ENCODE measurements at places on chromosomes 7 and 10.

DNA sequence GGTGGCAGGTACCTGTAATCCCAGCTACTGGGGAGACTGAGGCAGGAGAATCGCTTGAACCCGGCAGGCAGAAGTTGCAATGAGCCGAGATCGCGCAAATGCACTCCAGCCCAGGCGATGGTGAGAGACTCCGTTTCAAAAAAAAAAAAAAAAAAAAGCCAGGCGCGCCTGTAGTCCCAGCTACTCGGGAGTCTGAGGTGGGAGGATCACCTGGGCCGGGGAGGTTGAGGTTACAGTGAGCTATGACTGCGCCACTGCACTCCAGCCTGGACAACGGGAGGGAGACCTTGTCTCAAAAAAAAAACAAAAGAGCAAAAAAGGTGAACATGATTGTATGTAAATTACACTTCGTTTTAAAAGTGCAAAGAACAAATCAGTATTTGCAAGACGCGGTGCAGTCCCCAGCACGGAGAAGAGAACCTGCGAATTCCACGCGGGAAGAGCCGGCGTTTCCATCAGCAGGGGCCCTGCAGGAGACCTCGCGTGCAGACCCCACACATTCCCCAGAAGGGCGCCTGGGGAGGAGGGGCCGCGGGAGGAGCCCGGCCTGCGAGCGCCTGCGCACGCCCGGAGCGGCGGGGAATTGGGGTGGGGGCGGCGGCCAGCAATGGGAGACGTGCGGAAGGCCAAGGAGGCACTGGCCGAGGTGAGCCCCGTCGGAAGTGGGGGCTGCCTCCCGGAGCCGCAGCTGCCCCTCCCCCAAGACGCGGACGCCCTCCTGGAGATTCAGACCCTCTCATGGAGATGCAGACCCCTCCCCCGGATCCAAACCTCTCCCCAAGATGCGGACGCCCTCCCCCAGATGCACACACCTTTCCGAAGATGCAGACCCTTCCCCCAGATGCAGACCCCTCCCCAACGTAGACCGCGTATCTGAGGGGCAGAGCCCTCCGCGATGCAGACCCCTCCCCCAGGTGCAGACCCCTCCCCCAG lies 16.7 kb upstream of the SUN1 start:
- DNase-seq = peak; percentile 9

DNA sequence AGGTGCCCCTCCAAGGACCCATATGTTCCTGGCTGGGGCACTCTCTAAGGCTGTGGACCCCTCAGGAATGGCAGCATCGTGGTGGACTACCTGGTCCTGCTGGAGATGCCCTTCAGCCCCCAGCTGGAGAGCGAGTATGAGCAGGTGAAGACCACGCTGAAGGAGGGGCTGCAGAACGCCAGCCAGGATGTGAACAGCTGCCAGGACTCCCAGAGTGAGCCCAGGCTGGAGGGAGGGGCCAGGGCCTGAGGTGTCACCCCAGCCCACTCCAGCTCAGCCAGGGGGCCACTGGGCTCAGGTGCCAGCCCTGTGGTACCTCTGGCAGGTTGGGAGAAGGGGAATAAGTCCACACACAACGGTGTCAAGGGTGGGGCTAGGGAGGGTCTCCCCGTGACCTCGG lies 4.7 kb upstream of the MUC12 start:
- DNase-seq = no peak

DNA sequence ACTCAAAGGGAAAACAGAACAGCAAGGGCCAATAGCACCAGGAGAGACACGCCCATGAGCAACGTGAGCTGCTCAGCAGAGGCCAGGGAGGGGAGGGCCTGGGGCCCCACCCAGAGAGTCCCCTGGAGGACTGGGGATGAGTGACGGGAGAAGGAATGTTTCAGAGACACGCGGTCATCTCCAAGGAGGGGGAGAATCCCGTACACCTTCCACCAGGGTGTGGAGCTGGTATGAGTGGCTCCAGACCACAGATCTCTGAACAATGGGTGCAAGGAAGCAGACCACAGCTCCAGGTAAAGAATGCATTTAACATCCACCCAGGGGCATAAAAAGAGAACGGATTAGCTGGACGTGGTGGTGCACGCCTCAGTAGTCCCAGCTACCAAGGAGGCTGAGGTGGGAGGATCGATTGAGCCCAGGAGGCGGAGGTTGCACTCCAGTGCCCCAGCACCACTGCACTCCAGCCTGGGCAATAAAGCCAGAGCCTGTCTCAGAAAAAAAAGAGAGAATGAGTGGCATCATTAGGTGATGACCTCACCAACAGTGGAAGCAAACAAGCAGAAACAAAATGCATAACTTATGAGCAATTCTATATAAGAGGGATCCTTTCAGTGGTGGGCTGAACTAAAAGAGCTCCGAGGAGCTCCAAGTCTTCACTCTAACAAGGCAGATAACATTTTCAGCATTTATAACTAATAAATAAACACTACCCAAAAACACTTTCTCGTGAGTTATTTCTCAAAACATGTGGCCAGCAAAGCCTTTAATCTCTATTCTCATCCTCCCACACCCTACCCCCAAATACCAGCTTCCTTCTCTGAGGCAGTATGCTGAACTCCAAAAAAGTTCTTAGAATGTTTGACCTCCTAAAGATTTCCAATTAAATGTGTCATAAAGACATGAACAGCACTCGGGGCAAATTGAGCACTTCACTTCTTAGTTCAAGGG lies 12.5 kb downstream of the PSAP start:
- DNase-seq = no peak

DNA sequence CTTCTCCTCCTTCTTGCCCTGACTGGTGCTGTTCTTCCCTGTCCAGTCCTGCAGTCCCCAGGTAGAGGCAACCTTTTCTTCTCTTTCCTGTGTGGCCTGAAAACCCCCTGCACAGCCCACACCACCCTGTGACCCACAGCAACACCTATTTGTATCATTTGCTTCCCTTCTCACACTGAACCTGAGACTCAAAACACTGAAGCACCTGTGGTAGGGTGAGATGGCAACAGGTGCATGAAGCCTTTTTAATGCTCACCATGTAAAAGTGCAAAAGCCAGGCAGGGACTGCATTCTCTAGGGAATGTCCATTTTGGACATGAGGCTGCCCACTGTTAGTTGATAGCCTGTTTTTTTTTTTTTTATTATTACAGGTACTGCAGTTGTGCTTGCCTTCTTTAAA lies 71.4 kb downstream of the LRMDA start:
- DNase-seq = no peak

GRCh38 chr7:149293338-149293737 lies 31.3 kb downstream of the ZNF783 start:
- DNase-seq = no peak

GRCh38 chr10:113648478-113648877 lies 15.4 kb downstream of the NRAP start:
- no peak for DNase-seq

GRCh38 chr10:131310551-131311401 lies 745 bp downstream of the TCERG1L start:
- no peak for DNase-seq

- no peak for DNase-seq
Observed at GRCh38 chr7:108415084-108415483, 41.2 kb downstream of the NRCAM start.

GRCh38 chr7:3300221-3300650 lies 816 bp upstream of the SDK1 start:
- no peak for DNase-seq

DNA sequence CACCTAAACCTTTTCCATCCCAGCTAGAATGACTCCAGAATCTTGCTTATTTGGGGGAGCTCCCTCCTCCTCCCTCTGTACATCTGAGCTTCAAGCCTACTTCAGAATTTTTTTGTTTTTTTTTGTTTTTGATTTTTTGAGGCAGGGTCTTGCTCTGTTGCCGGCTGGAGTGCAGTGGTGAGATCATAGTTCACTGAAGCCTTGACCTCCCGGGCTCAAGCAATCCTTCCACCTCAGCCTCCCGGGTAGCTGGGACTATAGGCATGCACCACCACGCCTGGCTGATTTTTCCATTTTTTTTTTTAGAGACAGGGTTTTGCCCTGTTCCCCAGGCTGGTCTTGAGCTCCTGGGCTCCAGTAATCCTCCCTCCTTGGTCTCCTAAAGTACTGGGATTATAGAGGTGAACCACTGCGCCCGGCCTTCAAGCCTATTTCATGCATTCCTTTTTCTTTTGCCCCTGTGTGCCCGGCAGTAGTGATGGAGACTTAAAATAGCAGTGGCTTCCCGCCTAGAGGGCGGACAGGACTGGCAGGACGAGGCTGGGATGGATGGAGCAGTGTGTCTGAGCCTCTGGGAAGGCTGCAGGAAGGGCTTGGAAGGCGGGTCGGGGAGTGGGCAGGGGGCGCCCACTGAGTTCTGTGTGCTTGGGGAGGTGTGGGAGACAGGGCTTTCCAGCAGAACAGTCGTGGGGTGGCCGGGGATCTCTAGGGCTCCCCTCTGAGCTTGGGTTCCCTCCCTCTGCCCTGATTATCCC lies 8.8 kb downstream of the CUX1 start:
- no peak for DNase-seq

DNA sequence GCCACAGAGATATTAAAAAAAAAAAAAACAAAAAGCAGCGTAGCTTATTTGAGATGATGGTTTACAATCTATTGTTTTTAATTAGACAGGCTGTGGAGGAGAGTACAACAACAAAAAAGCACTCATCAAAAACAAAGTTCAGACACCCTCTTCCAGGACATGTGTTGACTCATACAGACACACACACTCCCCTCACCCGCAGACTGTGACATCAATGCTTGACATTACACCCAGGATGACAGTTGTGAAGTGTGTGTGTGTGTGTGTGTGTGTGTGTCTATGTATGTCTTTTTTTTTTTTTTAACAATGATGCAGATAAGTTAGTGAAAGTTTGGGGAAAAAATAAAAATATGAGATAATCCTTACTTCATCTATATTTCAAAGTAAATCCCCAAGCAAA lies 303.6 kb downstream of the GPAM start:
- DNase-seq = no peak

DNA sequence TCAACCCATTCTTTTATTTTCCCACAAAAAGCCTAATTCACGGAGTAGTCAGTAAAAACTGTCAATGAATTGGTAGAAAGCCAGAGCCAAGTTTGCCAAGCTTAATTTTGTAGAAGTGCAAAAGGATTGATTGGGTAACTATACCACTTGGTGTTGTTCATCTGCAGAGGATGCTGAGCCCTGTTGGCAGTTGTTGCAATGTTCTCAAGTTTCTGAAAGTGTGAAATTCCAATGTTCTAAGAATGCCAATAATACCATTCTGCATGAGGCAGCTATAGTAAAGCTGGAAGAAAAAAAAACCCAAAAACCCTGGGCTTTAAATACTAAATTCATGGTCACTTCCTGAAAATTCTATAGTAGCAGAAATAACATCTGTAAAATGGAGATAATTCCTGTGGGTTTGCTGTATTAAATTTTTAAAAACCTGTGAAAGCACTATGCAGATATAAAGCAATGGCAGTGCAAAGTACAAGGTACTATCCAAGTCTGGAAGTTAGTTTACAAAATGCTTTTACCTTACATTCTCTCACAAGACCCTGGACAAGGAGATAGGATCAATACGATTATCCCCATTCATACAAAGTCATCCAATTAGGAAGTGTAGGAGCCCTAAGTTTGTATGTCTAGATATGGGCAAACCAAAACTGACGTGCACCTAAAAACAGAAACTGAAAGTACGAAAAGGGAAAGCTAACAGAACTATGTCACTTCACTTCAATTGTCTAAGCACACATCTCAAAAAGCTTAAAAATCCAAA lies 6.0 kb upstream of the PON1 start:
- no peak for DNase-seq

DNA sequence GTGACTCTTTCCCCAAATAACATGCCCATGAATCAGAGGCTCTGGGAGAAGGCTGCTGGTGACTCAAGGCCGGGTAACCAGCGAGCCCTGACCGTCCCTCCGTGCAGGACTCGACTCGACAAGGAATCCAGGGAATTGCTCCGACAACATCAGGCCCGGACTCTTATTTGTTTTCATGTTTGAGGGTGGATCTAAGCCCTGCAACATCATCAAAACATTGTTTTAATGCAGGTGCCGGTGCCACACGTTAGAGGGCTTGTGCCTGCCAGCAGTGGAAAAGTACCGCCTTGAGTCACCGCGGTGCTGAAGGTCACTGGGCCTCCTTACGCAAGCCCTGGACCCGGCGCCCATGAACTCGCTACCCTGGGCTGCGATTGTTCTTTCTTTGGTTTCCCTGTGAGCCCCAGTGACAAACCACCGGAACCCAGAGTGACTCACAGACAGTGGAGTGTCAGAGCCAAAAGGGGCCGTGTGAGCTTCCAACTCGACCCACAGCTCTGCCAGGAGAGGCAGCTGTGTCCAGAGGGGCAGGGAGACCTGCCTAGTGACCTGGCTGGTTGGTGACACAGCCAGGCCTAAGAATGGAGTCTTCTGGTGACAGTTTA lies 139.4 kb upstream of the SHH start:
- no peak for DNase-seq

DNA sequence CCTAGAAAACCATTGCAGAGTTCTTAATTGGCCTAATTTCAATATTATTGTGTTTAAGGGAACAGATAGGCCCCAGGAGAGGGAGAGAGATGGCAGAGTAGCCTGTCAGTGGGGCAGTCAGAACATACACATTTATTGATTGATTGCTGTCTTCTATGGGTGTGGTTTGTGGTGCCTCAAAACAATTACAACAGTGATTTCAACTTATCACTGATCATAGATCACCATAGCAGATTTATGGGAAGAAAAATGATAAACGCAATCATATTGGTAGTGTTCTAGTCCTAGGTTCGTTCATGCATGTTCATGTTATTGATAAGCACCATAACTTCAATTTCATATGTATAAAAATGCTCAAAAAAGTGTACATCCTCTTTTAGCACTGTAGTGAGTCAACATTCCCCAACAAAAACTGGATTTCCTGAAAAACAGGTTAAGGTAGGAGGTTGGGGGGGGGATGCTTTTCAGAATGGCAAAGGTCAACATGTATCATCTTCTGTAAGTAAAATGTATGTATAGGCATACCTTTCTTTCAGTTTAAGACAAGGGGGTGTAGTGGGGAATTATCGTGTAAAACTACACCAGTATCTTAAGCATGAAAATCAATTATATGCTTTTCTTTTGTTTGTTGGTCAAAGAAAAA lies 1.1 kb upstream of the TNKS2 start:
- no peak for DNase-seq

- no peak for DNase-seq
Observed at GRCh38 chr7:108138911-108139310, 8.8 kb upstream of the LAMB4 start.

- no peak for DNase-seq
Observed at GRCh38 chr7:133510326-133511055, 257.6 kb downstream of the EXOC4 start.

DNA sequence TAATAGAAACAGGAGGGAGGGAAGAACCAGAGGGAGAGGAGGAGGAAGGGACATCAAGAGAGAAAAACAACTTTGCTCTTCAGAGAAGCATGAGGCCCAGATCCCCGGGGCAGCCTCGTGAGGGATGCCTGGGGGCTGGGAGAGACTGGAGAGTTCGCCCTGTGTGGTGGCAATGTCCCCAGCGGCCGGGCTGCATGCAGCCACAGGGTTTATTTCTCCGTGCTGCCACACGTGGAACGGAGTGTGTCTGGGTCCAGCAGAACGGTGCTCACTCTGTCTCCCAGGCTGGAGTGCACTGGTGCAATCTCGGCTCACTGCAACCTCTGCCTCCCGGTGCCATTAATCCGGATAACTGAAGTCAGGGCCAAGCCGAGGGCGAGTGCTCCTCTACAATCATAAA lies 257.7 kb downstream of the ACTR3B start:
- no peak for DNase-seq
